ENCODE measurements at places on chromosomes 11 and 22.

GRCh38 chr11:95451261-95451660 is 220.3 kb upstream of the SESN3 start:
- no peak for DNase-seq

DNA sequence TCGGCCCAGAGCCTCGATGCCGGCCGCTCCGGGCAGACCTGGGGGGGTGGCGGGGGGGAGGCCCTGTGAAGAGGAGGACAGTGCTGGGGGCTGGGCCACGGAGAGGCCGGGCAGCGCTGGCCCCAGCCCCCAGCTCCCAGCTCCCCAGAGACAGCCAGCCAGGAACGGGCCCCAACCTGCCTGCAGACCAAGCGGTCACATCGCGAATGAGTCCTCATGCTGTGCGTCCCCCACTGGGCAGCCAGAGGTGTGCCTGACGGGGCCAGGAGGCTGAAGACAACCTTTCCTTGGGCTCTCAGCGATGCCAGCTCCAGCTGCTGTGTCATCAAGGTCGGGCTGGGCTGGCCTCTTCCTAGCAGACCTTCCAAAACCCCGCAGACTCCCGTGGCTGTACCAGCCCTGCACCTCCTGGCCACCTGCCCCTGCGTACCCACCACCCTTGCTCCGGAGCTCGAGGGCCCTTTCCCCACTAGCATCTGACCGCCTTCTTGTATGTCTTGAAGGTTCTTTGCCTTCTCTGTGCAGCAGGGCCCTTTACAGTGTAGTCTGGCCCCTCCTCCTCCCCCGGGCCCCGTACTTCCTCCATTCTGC is 88.4 kb downstream of the CDKN1C start:
- DNase-seq: no peak

DNA sequence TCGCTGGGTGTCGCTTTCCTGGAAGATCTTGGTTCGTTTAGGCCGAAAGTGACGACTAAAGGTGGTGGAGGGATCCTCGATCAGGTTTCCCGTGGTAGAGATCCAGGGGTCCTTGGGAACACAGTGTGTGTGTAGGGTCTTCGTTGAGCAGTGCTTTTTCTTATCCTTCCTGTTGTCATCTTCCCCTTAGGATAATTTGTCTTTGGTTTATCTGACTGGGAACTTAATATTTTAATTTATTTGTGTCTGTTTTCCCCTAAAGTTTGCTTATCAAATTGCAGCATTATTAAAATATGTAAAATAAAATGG is 403 bp downstream of the RBM7 start:
- no peak for DNase-seq

- DNase-seq: no peak
These were observed 13.7 kb downstream of the BIRC2 start for GRCh38 chr11:102360681-102361080.

DNA sequence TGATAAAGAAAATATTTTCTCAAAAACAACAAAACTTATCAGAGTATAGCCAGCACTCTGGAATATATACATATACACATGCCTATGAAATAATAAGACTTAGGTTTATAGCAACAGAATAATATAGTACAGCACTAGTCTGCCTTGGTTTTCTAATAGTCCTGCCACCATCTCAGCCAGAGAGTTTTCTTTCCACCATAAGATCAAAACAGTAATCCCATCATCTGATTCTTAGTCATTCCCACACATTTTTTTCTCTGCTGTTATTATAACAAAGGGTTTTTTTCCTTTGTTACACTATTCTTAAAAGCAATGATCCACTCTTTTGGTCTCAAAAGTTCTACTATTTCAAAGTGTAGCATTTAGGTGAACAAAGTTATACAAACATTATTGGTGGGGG is 15.1 kb downstream of the MTMR2 start:
- no peak for DNase-seq

DNA sequence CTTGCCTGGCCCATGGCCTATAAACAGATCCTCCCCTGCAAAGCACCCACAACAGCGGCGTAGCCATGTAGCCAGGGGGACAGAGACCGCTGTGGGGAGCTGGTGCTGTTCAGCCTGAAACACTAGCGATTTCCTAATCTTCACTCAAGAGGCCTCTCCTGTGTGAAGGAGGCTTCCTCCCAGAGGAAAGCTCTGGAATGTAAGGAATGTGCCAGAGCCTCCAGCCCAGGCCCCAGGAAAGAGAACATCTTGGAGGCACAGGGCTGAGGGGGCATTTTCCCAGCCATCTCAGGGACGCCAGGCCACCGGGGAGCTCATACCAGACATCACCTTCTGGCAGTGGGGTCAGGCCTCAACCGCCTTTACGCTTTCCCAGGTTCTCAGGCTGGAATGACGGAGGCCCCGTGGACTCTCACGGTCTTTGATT is 24.0 kb downstream of the MIAT start:
- no peak for DNase-seq

DNA sequence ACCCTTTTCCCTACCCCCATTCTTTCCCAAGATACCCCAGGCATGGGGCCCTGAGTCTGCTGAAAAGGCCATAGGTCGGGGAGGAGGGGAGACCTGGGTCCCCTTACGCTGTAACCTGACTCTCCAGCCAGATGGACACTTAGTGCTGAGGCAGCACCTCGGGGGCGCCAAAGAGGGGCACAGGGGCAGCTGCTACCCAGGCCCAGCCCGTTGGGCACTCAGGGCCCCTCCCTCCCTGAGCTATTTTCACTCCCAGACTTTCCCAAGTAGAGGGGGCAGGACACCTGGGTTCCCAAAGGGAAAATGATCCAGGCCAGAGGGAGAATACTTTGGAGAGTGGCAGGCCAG is 933 bp downstream of the ACTN3 start:
- no peak for DNase-seq

DNA sequence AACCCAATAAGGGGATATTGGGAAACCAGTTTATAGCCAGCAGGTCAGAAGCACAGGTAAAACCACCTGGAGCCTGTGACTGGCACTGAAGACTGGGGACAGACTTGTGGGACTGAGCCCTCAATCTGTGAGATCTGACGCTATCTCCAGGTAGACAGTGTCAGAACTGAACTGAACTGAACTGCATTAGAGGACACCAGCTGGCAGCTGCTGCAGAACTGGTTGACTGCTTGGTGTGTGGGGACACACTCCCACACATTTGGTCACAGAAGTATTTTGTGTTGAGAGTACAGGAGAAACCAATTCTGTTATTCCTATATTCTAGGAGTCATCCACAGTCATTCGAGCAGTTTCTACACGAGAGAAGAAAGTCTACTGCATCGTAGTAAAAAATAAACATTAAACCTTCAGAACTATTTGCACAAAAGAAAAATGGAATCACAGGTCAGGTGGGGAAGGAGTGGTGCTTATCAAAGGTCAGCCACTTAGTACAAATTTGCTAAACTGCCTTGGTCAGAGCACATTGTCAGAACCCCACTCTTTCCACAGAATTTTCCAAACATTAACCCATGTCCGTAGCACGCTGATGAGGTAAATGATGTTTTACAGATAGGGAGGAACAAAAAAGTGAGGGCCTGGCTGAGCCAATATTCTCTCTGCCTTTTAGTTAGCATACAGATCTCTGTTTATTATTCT is 77.2 kb downstream of the SIK3 start:
- DNase-seq: no peak

DNA sequence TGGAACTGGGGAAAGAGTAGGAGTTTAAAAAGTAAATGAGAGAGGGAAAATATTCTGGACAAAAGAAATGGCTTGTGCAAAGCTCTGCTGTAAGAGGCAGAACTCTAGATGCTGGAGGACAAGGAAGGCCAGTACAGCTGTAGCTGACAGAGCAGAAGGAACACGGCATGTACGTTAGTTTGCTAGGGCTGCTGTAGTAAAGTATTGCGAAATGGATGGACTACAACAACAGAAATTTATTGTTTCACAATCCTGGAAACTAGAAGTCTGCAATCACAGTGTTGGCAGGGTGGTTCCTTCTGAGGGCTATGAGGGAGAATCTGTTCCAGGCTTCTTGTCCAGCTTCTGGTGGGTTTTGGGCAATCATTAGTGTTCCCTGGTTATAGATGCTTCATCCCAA is 454.4 kb downstream of the NTM start:
- DNase-seq: no peak

DNA sequence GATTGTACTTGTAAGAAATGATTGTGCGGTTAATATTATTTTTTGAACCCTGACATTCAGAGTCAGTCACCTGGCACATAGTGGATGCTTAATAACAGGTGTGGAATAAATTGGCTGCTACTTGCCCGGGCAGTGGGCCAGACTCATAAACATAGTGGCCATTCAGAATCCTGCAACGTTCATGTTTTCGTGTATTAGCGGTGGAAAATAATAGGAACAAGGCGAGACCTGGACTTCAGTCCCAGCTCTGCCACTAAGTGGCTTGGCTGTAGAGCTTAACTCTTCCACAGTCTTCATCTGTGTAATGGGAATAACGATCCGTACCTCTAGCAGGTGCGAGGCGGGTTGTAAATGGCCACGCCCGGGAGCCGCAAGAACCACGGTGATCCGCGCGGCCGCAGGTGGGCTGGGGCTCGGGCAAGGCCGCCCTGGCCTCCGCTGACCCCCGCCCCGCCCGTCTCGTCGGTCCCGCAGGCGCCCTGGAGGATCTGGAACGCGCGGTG is 761 bp upstream of the TMEM25 start:
- no peak for DNase-seq

DNA sequence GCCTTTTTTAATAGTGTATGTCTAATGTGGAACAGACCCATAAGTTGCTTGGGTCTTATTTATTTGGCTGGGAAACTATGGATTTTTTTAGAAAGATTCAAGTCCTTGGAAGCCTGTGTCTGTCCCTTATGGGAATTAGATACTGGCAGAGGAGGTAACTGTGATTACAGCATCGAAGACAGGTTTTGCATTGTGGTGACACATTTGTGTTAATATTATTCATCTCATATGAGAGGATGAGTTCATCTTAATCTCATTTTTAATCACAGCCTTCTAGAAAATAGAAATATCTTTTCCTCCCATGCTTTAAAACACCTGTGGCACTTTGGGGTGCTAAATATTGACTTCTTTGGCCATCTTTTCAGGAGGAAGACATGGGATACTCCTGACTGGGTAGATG is 9.2 kb downstream of the TAB1 start:
- no peak for DNase-seq

DNA sequence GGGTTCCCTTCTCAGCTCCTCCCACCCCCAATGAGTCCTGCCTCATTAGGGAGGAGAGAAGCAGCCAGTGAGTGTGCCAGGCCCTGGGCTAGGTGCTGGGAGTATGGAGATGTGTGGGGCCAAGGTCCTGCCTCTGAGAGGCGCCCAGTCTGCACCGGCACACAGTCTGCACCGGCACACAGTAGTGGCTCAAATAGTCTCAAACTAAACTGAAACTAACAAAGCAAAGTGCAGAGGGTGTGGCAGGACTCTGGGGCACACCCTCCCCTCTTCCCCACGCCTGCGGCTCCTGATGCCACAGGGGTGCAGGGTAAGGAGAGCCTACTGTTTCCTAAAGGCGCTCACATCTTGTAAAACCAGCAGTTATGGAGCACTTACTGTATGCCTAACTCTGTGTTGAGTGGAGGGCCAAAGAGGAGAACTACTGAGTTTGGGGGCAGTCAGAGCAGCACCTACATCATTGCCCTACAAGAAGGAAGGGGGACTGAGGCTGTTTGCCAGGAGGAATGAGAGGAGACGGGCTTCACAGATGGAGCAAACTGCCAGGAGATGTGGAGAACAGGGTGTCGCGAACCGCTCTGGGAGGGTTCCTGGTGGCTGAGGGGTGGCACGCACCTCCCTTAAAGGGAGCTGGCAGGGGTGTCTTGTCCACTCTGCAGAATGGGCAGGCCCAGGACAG is 939 bp upstream of the SH3BP1 start:
- DNase-seq: no peak

DNA sequence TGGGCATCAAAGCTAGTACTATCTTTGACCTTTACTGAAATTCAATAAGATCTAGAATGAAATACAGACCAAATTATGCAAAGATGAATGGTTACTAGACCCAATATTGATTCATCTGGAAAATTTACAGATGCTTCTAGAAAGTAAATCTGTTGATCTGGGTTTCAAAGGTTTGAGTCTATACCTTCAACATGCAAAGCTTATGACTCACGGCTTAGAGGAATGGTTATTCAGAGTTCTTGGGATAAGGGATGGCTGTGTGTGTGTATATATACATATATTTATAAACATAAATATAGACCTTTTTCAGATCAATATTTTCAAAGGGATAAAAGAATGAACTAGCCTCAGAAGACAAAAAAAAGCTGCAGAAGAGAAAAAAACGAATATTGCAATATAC is 1.3 kb downstream of the SPTY2D1 start:
- no peak for DNase-seq

DNA sequence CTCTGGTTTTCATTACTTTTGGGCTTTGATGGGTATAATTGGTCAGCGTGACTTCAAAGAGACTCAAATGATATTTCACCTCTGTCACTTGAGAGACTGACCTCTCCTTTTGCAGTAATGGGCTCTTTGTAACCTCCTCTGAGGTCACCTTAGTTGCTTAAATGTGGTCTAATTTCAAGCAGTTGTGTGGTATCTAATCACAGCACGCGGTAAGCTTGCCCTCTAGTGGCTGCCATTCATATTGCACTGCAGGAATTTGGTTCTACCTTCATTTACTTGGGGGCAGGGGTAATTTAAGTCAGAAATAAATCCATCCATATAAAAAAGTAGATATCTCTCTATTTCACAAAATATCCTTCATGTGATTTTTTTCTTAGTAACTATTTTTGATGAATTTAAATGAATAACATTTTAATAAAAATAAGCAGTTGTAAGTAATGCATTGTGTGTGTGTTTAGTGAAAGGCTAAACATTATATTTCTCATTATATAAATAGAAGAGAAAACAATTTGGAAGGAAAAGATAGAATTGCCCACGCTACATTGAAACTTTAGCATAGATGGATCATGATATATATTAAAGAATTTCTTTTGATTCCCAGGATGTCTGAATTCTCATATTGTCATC is 55.0 kb upstream of the ANO3 start:
- DNase-seq: peak; percentile 4

All from GM19239 (cell line).